GM12891 (cell line): ENCODE measurements at places on chromosomes 13 and 19.

- no peak for DNase-seq
Measured at GRCh38 chr19:30091856-30092255, 149.8 kb downstream of the URI1 start.

DNA sequence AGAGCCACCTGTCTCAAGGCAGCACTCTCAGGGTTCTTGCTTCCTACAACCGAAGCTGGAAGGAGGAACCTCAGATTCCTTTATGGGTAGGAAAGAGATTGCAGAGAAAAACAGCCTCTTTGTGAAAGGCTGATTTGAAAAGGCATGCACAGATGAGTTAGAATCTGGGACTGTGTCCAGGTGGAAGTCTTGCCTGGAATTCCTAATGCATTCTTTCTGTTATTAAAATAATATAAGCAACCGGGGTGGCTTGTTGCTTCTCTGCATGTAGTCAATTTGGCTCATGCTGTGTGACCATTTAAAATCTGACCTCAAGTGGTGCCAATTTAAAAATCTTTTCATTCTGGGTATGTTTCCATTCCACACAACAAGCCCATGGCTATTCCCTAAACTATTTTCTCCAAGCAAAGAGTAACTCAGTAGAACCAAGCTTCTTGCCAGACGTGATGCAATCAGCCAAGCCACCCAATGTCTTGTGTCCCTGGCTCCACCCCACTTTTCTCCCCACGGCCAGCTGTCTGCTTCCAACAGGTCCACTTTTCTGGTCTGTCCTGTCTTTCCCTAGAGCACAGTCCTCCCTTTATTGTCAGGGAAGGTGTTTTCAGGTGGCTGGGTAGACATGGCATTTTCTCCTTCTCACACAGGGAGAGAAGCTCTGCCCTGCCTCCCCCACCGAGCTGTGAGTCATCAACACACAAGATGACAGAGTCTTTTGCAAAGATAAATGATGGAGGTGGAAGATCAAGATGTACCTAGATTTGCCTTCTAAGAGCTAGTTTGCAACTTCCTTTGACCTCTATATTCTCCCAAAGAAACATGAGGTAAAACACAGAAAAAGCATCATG is 394.3 kb downstream of the FOXO1 start:
- no peak for DNase-seq

DNA sequence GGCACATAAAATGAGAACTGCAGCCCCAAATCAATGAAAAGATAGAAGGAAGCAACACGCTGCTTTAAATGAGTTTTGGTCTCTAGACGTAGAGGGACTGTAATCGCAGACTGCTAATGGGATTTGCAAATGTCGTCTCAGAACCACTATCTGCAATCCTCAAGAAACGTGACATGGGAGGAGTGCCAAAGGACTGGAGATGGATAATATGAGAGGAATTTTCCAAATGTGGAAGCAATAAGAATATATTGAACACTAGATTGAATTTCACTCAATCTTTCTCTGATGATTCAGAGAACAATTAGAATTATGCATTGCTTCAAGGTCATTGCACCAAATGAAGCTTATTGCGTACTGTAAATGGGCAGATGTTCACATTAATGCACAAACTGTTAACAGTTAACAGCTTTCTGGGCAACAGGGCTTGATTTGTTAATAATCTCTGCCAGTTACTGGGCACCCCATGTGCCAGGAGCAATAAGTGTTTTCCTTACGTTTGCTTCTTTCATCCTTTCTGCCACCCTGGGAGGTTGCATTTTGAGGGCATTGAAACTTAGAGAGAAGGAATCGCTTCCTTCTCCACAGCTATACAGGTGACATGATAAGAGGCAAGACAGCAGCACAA is 62.8 kb upstream of the WASF3 start:
- DNase-seq = no peak

DNA sequence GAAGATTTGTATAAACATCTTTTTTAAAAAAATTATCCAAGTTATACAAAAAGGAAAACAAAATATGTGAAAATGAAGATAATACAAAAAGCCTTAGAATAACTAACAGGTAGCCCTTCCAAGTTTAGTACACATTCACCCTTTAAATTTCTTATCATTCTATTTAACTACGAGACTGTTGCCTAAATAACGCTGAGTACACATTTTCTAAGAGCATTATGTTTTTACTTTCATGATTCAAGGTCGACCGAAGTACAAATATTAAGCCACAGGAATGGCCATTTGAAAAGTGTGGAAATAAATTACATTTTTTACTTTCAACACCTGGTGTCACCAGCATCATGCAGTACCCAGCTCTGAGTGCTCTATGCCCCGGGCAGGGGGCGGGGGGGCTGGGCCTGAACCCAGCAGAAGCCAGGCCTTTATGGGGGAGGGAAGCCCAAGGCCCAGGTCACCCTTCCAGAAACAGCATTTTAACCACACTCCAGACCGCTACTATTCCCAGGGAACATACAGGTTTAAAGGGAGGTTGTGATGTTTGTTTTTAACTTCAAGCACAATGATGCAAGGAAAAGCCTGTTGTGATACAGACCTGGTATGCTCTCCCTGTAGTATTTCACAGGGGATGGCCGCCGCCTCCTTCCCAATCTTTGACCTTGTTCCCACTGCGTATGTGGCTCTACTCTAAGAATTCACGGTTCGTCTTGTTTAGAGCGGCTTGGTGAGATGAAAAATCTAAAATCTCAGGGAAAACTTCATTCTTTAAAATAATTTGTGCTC is 24.0 kb downstream of the GGACT start:
- DNase-seq = no peak

- no peak for DNase-seq
Measured at GRCh38 chr19:54158812-54159351, 639 bp downstream of the LENG1 start.

GRCh38 chr19:11881151-11881800 is 6.3 kb upstream of the ZNF69 start:
- peak; percentile 34 for DNase-seq

GRCh38 chr19:5918463-5919079 is 4.5 kb downstream of the CAPS start:
- DNase-seq = no peak

- no peak for DNase-seq
Measured at GRCh38 chr19:42469311-42470235, 26.8 kb upstream of the CXCL17 start.

DNA sequence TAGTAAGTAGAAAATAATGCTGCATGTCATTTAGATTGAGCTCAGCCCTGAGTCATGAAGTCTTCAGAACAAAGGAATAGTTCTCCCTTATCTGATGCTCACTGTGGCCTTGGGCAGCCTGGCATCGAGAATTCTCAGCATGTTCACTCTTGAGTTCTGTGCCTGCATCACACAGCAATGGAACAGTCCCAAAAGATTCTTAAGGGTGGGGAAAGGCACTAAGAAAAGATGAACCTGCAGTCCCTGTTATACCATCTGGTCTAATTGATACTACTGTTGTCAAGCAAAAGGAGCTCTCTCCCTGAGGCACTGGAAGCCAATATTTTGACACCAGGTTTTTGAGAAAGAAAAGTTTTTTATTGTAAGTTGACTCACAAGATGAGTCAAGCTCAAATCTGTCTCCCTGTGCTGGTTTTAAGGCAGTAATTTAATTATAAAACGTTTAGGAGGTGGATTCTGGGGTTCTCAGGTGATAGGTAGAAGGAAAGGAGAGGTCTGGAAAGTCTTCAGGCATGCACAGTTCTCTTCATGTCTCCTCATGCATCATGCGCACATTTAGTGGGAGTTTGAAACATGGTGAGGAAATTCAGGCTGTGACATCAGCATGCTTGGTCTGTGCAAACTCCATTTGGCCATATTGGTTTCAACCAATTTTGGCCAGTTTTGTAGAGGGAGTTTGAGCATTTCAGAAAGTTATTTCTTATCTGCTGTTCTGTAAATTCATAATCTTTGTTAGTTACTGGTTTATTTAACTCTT is 38.1 kb upstream of the ZNF766 start:
- no peak for DNase-seq

GRCh38 chr13:104008075-104008474 is 941.9 kb upstream of the SLC10A2 start:
- no peak for DNase-seq

DNA sequence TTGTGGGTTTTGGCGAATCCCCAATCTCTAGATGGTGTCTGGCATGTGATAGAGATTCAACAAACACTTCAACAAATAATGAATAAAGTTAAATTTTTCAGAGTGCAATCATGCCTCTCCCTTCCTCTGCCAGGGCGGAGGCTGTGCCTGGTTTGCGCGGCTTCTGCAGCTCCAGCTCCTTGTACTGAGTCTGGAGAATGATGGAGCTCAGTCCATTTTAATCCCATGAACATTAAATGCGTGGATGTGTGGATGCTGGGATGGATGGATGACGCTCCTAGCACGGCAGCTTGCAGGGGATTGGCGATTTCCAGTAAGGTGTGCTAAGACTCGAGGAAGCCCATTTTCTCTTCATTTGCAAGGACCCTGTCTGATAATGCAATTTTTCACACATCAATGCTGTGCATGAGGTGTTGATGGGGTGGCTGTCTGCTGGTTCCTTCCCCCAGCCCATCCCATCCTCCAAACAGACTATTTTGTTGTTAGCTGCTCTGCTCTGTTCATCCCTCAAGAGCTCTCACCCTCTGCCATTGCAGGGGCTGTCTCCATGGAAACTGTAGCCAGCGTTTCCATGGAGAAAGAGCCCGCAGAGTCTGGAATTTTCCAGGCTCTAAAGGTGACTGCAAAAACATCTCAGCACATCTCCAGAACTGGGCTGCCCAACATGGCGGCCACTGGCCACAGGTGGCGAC is 92.6 kb upstream of the PEG3 start:
- DNase-seq = no peak

DNA sequence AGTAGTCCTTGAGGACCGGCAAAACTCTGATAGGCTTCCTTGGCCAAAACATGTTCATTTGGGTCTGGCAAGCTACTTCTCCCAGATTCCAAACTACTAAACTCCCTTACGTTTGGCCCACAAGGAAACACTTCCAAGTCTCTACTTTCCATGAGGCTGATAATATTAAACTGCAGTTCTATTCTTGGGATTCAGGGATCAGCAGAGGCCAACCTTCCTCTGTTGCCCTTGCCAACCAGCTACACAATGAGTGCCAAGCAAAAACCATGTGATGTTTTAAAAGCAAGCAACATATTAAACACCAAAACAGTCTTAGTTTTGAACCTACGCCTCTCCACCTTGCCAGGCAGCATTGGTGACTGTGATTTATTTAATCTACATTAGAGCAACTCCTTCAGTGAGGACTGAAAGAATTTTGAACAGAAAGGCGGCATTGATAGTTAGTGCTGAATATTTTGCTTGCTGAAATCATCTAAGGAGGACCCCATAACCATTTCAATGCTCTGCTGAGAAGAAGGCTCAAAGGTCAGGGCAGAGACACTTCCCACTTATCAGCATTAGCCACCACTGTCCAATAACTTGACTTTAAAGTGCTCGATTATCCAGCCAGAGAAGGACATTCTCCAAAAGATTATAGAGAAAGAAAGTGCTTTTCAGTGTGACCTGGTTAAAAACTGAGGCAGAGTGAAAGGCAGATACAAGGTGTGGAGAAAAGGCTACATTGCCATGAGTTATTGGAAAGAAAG is 287.1 kb downstream of the TBC1D4 start:
- no peak for DNase-seq

DNA sequence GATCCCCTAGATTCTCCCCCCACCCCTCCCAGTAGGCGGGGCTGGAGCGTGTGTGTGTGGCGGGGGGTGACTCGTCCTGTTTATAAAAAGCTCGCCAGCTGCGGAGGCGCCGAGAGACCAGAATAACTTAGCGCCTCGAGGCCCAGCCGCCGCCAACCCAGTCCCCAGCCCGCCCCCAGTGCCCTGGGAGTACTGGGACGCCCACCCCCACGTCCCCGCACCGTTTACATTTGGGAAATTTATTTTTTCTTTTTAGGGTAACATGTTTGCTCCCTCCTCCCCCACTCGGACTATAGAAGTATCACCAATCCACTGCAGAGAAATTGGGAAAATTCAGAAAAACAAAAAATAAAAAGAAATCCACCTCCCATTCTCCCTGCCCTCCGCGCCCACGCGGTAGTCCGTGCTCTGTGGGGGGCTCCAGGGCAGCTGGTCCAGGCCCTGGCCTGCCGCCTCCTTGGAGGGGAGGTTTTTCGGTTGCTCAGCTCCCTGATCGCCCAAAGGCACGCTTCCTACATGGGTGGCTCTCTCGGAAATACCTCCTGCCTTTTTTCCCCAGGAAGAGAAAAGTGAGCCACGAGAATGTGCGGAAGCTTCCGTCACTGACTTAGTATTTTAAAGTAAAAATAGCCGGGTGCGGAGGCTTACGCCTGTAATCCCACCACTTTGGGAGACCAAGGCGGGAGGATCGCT is 1.5 kb upstream of the RAB3A start:
- peak; percentile 72 for DNase-seq

- no peak for DNase-seq
Measured at GRCh38 chr19:46660551-46661019, 397 bp downstream of the DACT3 start.

DNA sequence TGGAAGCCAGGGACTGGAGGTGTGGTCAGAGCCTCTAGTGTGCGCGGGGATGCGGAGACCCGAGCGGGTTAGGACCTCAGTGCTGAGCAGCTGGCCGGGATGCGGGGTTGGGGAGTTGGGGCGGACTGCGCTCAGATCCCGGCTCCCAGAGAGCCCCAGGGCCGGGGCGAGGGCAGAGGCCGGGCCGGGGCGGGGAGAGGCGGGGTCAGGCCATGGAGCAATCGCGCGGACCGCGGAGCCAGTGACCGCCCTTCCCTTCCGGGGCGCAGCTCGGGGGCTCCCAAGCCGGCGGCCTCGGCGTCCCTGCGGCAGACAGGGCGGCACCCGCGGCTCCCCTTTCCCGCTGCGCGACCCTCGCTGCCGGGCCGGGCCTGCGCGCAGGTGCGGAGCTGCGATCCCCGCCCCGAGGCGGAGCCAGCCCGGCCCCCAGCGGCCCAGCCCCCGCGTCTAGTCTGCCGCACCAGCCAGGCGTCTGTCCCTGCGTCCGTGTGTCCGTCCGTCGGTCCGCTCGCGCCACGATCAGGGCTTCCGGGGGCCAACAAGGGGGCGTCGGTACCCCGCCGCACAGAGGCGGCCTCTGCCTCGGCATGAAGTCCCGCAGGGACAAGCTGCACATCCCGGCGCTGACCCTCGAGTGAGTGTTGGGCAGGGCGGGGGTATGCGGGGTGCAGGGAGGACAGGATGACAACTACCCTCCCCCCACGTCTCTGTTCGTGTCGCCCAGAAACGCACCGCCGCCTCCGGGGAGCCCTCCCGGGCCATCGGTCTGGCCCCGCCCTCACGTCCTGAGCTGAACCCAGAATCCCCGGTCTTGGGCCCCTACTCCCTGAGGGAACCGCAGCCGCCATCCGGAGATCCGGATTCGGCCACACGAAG is 12.4 kb downstream of the MAST3 start:
- peak; percentile 68 for DNase-seq

DNA sequence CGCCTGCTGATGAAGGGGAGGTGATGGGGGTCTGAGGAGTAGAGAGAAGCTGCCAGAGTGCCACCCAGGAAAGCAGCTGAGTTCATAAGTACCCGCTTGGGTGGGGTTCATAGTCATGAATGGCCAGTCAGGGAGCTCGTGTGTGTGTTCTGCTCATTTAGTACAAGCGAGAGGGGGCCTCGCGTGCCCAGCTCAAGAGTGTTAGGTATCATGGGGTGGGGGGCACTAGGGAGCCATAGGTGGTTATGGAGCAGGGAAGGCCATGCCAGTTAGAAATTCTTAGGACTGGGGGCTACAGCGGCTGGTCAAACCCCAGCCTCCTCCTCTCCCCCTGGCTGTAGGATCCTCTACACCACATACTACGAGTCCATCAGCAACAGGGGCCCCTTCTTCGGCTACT is 46.8 kb downstream of the CD320 start:
- no peak for DNase-seq
